ENCODE measurements at places on chromosomes 6 and 20.

- no peak for ATAC-seq
These were observed 10.5 kb upstream of the PTGIS start for GRCh38 chr20:49578436-49578835.

GRCh38 chr20:56628873-56629463, at the start of gene TFAP2C:
TFAP2C (plus strand) TSS chr20:56629306; CDS start chr20:56629545, 239 bp downstream.
- no peak for ATAC-seq

- ATAC-seq = no peak
These were observed 221.0 kb downstream of the FRK start for GRCh38 chr6:115839583-115840181.

GRCh38 chr6:39056191-39056590, 7.6 kb downstream of the GLP1R start:
- ATAC-seq = no peak

DNA sequence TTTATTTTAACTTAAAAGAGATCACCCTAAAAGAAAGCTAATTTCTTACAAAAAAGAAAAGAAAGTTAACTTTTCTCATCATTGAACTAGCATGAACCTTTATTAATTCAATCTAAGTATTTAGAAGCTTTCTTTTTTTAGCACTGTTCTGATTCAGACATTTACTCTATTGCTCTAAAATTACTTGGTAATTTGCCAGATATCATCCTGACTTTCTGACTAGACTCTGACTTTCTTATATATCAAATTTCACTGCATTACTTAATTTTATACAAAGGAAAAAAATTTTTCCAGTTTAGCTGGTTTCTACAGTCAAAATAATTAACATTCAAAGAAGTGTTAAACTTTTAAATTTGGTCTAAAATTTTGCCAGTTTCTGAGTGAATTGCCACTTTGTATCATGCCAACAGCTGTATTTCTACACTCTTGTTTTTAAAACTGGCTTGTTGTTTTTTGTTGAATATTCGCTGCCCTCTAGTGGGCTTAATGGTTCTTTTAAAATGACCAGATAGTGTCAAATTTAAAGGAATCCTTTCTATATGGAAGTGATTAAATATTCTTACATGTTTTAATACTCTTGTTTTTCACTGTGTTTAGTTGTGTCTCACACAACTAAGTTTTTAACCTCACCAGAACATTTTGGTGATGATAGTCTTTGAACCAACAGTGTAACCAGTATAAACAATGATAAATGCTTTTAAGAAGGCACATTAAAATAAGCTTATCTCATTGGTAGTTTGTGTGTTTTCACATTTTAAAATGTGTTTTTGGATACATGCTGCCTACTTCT, 102.0 kb downstream of the POPDC3 start:
- ATAC-seq = peak; percentile 86

DNA sequence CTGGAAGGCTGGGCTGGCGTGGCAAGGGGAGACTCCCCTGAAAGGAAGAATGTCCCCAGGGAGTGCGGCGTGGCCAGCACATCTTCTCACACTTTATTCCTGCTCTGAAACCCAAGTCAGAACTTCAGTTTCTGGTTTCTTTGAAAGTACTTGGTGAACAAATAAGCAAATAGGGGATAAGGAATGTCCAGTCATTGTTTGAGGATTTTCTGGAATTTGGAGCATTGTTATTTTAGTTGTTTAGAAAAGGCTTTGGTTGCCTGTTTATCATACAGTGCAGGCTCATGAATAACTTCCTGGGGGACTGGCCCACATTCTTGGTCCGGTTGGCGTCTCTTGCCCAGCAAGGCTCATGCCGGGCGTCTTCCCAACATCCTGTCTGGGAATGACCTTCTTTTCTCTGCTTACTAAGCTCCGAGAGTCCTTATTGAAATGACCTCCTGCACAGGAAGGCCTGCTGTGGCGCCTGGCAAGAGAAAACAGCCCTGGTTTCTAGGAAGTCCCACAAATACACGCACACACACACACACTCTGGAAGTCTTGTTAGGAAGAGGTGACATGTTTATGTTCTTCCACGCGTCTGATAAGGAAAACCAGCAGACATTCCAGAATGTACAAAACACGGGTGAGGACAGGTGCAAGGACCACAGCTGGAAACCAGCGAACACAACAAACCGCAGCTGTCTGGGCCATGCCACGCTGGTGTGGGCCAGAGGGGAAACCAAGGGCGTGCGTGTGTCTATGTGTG, 71.9 kb downstream of the TMEM170B start:
- peak; percentile 75 for ATAC-seq

DNA sequence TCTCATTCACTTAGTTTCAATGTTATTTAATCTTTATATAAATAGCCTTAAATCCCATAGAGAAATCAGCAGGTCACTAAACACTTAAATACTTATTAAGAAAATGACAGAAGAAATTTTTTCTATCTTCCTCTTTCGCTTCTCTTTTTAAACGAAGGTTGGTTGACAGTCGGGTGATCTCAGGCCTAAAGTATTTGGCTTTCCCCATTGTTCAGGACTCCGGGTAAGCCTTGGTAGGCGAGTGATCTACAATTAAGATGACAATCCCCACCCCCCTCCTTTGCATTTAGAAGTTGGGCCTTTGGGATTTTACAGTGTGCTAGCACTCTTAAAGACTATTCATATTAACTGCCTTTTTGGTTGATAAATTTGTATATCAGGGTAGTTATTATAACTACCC, 19.7 kb upstream of the UTRN start:
- ATAC-seq = peak; percentile 24

GRCh38 chr6:117389227-117390057, 36.3 kb downstream of the ROS1 start:
- no peak for ATAC-seq

GRCh38 chr6:68718385-68719073, 83.4 kb downstream of the ADGRB3 start:
- no peak for ATAC-seq

DNA sequence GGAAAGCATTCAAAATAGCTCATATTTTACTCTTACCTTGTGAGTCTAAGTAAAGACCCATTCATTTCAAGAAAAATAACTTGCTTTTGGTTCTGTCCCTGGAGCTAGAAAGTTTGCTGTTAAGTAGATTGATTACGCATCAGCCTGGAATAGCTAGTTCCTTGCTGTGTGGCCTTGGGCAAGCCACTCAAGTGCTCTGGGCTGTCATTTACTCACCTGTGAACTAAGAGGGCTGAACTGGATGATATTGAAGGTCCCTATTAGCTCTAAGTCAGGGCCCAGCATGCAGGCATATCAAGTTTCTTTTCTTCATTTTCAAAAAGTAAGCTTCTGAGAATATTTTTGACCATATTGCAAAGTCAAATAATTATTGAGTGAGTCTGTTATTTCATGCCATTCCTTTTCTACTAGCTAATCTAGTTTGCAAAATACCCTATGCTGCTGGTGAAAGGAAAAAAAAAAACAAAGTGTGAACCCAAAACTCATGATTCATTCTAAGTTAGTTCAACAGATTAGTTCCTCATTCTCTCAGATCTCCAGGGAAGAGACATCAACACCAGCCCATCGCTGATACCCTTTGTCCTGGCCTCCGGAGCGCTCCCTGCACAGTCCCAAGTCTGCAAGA, 106.5 kb upstream of the GMDS start:
- ATAC-seq = no peak

GRCh38 chr6:110563711-110564110, 87.3 kb upstream of the SLC22A16 start:
- no peak for ATAC-seq

DNA sequence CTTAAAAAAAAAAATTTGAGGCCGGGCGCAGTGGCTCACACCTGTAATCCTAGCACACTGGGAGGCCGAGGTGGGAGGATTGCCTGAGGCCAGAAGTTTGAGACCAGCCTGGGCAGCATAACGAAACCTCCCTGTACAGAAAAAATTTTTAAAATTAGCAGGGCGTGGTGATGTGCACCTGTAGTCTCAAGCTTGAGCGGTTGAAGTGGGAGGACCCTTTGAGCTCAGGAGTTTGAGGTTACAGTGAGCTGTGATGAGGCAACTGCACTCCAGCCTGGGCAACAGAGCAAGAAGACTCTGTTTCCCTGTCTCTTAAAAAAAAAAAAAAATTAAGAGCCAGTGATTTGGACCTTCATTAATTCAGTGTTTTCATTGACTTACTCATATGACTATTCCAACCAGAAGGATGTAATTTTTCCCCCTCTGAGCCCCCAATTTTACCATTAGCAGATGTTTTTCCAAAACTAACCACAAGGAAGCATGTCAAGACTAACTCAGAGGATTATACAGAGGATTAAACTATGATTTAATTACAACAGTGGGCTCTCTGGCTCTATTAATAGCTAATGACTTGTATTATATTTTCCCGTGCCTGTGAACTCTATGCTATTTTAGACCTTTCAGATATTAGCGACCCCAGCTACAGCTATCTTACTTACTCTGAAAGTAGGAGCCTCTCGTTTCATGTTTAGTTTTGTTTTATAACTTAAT, 75.1 kb downstream of the ARID1B start:
- peak; percentile 48 for ATAC-seq

DNA sequence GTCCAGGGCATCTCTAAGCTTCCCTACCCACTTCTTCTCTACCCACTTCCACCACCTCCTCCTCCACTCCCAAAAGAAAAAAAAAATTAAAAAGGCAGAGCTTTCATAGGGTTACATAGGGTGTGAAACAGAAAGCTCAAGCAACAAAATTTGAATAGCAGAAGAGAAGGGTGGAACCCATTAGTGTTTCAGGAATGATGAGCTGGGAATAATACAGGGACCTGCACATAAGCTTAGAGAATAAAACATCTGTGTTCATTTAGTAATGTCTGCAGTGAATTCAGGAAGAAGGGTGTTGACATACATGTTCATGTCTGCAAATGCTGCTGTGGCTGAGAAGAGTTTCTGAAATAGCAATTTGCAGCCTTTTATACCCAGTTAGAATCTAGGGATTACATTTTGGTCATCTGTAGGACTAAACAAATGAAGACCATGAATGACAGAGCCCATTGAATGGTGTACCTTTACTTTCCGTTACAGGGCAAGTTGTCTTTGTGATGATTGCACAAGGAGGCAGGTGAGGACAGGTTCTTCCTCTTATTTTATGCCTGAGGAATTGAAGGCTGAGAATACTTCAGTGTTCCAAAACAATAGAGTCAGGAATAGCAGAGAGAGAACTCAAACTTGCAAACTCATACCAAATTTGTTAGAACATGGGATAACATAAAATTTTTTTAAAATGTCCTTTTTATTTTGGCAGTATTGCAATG, 975.1 kb downstream of the TFAP2A start:
- no peak for ATAC-seq

DNA sequence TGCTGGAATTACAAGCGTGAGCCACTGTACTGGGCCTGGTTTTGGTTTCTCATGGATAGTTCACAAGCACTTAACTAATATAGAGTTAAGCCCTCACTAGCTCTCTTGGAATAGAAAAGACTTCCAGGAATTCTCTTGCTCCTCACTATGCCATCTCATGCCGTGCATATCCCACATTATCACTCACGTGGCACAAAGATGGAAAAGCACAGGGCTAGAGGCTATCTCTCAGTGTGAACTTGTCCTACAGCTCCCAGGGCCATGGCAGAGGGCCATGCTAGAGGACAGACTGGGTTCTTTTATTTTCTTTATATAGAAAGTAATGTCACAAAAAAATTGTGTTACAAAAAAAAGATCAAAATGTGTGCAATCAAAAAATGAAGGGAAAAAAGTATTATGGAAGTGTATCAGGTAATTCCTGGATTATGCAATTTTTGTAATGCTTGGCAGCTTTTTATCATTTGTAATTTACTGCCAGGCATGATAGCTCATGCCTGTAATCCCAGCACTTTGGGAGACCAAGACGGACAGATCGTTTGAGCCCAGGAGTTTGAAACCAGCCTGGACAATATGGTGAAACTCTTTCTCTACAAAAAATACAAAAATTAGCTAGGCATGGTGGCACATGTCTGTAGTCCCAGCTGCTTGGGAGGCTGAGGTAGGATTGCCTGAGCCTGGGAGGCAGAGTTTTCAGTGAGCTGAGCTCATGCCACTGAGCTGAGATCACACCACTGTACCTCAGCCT, 6.4 kb upstream of the SLC2A12 start:
- no peak for ATAC-seq

GRCh38 chr6:109182578-109182977, 87.3 kb downstream of the CEP57L1 start:
- no peak for ATAC-seq

- ATAC-seq = no peak
These were observed 179.5 kb upstream of the CITED2 start for GRCh38 chr6:139553916-139554315.

- no peak for ATAC-seq
These were observed 74.0 kb upstream of the XRN2 start for GRCh38 chr20:21229163-21229562.

DNA sequence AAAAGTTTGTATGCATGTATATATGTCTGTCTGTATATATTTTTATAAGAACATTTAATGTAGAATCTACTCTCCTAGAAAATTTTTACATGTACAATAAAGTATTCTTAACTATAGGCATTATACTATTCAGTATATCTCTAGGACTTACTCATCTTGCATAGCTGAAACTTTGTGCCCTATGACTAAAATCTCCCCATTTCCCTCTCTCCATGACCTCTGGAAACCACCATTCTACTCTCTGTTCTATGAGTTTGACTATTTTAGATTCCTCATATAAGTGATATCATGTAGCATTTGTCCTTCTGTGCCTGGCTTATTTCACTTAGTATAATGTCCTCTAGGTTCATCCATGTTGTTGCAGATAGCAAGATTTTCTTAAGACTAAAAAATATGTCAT, 205.1 kb upstream of the SMLR1 start:
- no peak for ATAC-seq

- ATAC-seq = no peak
These were observed 3.4 kb downstream of the BMP7 start for GRCh38 chr20:57262784-57263609.

DNA sequence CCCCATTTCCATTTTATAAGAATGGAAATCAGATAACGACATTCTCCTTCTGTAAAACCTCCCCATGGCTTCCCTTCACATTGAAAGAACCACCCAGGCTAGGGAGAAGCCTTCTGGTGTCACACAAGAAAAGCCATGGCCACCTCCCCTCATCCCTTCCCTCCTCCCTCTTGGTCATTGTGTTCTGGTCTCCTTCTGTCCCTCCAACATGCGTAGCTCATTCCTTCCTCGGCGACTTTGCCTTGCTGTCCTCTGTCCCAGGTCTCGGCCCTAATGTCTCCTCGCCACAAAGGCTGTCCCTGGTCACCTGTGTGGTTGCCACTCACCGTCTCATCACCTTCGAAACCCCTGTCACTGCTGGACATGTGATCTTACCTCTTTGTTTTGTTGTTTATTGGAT, 193.9 kb downstream of the BCAS1 start:
- no peak for ATAC-seq

GRCh38 chr6:143680141-143680540, 2.4 kb downstream of the PHACTR2 start:
- no peak for ATAC-seq

GRCh38 chr6:10510592-10511367, 10.4 kb upstream of the GCNT2 start:
- ATAC-seq = peak; percentile 98

DNA sequence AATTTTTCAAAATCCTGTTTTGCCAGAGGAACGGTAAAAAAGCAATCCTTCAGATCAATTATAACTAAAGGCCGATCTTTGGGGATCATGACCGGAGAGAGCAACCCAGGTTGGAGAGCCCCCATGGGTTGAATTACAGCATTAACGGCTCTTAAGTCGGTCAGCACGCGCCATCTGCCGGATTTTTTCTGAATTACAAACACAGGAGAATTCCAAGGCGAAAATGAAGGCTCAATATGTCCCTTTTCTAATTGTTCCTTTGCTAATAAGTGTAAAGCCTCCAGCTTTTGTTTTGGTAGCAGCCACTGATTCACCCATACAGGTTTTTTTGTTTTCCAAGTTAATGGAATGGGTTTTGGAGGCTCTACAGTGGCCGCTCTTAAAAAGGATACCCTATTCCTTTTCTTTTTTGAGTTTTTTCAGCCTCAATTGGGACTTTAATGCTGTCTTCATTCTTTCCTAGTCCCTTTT, 16.9 kb upstream of the PTCRA start:
- ATAC-seq = no peak

- peak; percentile 63 for ATAC-seq
These were observed 27.8 kb downstream of the CCN2 start for GRCh38 chr6:131923356-131923755.
